Activated T-cell treated with anti-CD3 and anti-CD28 coated beads for 4 hours (primary cell): ENCODE measurements at places on chromosomes 7 and 10.

GRCh38 chr10:65793738-65794425 lies 1132.0 kb upstream of the LRRTM3 start:
- DNase-seq: no peak

GRCh38 chr10:107859065-107859464 lies 694.6 kb upstream of the SORCS1 start:
- DNase-seq: no peak

GRCh38 chr7:80844916-80845315 lies 73.9 kb downstream of the SEMA3C start:
- no peak for DNase-seq

DNA sequence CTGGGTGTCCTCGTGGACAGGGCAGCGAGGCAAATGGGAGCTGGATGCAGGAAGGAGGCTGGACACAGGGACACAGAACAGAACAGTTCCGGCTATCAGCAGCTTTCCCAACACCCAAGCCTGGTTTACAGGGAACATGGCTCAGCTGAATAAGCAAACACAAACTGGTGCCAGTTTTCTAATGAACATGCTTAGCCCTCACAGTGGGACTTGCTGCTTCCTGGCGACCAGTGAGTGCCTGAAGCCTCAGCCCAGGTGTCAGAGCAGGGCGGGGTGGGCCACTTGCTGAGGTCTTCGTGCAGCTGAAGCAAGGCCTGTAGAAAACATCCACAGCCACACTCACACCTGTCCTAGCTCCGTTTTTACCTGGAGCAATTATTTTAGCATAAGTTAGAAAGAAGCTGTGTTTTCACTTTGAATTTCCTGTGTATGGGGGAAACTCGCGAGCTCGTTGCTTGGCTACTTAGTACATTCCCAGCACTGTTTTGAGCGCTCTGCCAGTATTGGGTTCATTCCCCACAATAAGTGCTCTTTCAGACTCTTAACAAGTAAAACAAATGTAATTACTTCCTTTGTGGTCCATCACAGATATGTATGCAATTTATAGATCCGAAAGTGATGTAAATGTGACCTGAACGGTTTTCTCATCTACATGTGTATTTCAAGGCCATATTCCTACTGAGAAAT lies 261.2 kb upstream of the SHH start:
- no peak for DNase-seq

DNA sequence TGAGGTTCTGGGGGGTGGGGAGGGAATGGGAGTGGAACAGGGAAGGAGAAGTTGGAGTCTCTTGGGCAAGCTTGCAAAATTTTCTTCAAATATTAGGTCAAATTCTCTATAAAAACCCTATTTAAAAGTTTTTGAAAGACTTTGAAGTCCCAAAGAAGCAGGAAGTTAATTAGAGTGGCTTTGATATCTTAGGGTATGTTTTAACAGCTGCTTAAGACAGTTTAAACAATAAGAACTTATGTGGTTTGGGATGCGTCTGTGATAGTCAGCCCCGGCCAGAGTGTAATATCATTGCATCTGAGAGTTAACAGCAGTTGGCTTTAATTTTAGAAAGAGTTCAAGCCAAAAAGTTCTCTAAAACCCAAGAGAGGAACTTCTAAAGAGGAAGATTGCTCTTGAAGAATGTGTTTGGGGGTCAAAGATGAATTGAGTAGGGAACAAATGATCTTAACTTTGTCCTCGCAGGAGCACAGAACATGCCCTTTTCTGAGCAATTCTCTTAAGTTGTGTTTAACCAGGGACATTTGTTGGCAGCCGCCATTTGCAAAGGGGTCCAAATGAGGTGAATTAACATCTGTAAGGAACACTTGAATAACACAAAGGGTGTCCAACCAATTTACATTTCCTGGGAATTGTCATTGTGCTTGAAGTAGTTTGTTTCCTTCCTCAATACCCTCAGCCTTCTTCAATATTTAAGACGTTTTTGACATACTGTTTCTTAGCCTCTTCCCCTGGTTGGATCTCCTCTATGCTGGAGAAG lies 182.4 kb downstream of the PTEN start:
- DNase-seq: no peak

- DNase-seq: no peak
Observed at GRCh38 chr10:125878957-125879835, 1.9 kb downstream of the DHX32 start.

DNA sequence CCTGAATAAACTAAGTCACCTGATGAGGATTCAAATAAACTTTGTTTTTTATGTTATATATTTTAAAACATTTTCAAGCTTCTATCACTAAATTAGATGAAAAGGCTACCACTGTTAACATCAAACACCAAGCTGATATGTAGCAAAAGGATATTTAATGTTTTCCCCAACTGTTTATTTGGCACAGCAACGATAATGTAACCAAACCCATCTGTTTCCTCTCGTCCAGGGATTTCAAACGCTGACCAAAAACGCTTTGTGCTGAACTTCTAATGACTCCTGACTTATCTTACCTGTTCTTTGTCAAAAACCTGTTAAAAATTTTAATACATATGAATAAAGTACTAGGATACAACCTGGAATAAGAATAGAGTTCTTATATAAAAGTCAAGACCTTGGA lies 30.5 kb downstream of the DCLRE1A start:
- DNase-seq: no peak
